ENCODE measurements at places on chromosomes 12 and 14.

- DNase-seq, result peak; percentile 78
Observed at GRCh38 chr14:21068521-21069387, 1.4 kb upstream of the ARHGEF40 start.

- peak; percentile 90 for DNase-seq
Observed at GRCh38 chr14:55411426-55412389, at the start of gene ATG14. TSS of gene ATG14 (minus strand) at chr14:55411830. CDS start at chr14:55411822, 8 bp downstream.

DNA sequence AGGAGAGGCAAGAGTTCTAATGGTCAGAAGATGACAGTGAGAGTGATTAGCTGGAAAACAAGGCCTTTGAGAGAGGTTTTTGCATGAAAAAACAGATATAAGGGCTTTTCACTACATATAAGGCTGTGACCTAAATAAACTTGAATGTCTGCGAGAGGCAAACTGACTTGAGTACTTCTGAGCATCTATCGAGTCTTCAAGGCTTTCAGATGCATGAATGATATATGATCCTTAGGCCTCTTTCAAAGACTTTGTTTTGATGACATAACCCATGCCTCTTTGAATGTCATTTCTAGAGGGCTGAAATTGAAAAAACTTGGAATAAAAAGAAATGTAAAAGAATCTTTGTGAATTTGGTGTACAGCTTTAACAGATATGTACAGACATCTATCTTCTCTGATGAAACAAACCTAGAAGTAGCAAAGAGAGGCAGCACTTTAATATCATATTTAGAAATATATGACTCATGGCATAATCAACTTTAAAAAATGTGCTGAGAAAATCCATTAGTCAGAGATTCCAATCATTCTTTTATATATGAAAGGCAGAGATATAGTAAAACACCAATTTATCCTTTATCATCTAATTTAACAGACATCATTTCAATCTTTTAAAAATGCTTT lies 72.6 kb downstream of the PPM1H start:
- DNase-seq, result no peak

DNA sequence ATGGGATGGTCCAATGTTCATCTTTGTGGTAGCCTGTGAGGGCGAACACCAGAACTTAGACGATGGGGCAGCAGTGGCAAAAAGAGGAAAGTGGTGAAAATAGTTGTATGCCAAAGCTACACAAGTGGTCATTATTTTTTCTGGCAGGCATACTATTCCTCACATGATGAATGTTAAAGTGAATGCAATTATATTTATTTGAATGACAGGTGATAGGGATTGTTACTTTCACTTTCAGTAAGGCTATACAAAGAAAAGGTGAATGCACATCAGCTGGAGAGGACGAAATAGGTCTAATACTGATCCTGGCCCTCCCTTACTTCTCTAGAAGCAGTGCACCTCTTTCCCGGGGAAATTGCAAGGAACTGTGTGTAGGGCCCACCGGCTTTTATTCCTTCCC lies 470.1 kb downstream of the TMTC2 start:
- DNase-seq, result no peak

GRCh38 chr12:19576506-19577280 lies 137.4 kb downstream of the AEBP2 start:
- no peak for DNase-seq

DNA sequence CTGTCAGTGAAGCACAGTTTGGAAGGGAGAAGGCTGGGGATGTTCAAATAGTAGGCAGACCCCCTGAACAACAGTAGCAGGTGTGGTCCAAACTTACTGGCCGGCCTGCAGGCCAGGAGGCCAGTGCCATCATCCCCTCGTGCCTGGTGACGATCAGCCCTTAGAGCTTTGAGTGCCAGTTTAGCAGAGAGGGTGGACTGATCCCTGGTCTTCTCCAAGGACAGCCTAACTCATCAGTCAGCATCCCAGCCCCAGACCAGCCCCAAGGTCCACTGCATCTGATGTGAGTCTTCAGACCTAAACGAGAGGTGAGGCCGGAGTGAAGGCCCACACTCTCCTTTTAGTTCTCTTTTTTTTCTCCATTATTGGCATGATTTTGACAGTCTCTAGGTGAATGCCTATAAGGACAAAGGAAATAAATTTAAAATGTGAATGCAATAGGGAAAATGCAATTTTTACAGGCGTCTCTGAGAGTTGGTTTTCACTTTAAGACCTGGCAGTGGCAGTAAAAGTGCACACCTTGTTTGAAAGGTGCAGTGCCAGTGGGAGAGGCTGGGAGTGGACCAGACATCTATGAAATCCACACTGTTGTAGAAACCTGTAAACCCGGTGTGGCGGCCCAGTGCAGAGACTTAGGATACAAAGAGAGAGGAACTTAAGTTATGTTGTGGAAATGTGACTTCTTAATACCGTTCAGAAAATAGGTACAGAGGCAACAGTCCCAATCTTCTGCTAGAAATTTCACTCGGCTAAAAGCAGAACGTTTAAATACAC lies 311.2 kb downstream of the CACNA1C start:
- no peak for DNase-seq

DNA sequence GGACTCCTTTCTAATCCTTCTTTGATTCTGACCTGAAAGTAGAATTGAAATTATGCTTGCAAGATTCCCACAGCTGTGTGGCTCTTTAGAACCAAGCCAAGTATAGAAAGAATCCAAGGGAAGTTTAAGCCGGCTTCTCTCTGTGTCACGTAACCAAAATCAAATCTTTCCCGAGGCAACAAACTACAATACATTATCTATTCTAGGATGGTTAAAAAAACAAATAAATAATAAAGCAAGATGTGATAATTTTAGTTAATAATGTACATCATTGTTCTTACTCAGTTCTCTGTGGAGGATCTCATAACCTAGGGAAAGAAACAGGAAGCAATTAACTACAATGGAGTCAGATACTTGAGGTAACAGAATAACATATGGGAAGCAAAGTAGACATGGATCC lies 78.1 kb upstream of the ST8SIA1 start:
- no peak for DNase-seq

DNA sequence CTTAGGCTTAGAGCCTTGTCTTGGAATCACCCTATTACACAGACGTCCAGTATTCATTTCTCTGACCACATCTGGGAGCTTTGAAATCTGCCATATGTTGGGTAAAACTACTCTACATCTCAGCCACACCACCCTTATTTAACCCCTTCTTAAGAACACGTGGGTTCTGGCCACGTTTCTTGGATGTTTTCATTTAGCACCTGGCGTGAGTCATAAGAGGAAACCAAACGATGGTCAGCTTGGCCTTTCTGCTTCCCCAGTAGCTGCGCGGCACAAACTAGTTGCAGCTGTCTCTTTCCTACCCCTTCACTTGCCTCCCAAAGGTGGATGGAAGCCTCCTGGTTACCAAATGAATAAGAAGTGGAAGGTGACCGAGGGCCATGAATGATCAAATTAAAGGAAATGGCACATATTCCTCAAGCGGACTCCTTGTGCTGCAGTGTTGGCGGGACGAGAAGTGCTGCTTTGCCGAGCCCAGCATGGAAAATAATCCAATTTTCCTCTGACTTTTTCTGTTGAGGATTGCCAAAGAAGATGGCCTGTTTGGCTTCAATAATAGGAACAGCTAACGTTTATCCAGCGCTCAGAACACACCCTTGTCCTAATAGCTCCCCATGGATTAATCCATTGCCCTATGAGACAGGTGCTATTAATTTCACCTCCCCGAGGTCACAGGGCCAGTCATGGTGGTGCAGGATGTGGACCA lies 154.1 kb downstream of the ZNF664 start:
- DNase-seq, result no peak

- DNase-seq, result peak; percentile 1
Observed at GRCh38 chr14:103483600-103483999, 39.0 kb downstream of the CKB start.

GRCh38 chr14:63478437-63478852 lies 64.7 kb downstream of the PPP2R5E start:
- DNase-seq, result no peak

DNA sequence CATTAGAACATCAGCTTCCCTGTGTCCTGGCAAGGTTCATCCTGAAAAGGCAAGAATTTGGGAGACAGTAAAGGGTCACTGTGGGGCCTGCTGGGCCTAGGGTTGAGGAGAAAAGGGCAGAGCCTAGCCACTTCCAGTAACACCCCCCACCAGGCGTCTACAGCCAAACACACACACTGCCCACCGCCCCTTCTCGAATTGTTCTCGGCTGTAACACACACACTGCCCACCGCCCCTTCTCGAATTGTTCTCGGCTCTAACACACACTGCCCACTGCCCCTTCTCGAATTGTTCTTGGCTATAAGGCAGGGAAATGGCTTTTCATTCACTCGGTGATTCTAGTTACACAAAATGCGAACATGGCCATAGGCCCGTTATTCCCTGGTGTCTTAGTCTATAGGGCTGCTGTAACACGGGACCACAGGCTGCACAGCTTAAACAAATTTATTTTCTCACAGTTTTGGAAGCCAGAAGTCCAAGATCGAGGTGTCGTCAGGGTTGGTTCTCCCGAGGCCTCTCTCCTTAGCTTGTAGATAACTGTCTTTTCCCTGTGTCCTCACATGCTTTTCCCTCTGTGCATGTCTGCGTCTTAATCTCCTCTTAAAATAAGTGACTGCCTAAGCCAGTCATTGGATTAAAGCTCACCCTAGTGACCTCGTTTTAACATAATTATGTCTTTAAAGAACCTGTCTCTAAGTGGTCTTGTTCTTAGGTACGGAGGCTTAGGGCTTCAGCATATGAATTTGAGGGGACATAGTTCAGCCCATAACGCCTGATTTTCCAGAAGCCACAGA lies 171.0 kb downstream of the ADGRD1 start:
- DNase-seq, result no peak

DNA sequence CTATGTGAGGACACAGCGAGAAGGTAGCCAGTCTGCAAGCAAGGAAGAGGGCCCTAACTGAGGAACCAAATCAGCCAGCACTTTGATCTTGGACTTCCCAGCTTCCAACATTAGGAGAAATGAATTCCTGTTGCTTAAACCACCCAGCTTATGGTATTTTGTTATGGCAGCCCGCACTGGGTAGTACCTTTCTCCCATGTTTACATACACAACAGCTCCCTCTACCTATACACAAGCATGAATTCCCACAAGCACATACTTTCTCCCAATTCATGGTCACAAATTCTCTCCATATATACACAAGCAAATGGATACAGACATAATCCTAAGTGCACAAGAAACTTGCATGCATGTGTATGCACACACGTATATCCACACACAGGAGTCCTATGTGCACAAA lies 7.4 kb downstream of the ITGB7 start:
- no peak for DNase-seq

DNA sequence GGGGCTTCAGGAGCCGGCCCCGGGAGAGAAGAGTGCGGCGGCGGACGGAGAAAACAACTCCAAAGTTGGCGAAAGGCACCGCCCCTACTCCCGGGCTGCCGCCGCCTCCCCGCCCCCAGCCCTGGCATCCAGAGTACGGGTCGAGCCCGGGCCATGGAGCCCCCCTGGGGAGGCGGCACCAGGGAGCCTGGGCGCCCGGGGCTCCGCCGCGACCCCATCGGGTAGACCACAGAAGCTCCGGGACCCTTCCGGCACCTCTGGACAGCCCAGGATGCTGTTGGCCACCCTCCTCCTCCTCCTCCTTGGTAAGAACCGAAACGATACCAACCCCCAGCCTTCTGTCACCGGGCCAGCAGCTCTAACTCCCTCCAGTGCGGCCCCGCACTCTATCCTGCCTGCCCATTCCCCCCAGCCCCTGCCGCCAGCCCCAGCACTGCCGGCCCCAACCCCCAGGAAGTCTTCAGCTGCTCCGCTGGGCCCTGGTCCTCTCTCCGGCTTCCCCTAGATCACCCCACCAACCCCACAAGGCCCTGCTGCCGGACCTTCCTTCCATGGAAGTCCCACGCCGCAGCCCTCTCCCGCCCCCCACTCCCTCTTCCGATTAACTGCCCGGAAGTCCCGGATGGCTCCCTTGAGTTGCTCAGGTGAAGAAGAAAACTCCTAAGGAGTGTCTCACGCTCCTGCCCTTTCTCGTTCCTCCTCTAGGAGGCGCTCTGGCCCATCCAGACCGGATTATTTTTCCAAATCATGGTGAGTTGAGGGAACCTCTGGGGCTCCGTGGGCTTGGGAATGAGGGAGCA lies 693 bp downstream of the LRP10 start:
- peak; percentile 69 for DNase-seq

GRCh38 chr14:59427653-59428580 lies 37.3 kb downstream of the GPR135 start:
- no peak for DNase-seq

DNA sequence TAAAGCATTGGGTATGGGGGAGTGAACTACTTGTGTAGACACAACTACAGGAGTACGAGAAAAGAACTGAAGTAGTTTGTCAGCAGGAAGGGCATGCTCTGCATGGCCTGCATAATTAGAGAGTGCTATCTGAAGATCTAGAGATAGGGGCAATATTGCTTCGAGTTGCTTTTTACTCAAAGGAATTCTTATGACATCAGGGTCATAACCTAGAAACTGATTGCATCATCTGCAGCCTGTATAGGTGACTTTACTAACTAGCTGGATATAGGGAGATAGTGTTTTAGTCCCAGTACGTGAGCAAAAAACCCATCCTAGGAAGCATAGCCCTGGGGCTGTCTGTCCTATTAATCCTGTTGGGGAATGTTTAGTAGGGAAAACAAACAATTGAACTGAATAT lies 39.8 kb downstream of the TMTC3 start:
- DNase-seq, result no peak

DNA sequence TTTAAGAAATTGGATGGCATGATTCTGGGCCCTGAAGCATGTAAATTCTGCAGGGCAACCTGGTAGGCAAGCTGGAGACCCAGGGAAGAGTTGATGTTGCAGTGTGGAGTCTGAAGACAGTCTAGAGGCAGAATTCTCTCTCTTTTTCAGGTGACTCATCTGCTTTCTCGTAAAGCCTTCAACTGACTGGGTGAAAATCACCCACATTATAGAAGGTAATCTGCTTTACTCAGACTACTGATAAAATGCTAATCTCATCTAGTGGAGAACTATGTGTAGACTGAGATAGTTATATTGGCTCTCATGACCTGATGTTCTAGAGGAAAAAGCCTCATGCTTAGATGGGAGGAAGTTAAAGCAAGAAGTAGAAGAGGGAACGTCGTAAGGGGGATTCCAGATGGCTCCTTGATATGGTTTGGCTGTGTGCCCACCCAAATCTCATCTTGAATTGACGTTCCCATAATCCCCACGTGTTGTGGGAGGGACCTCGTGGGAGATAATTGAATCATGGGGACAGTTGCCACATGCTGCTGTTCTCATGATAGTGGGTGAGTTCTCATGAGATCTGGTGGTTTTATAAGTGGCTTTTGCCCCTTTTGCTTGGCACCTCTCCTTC lies 723.8 kb downstream of the BCL11B start:
- no peak for DNase-seq

DNA sequence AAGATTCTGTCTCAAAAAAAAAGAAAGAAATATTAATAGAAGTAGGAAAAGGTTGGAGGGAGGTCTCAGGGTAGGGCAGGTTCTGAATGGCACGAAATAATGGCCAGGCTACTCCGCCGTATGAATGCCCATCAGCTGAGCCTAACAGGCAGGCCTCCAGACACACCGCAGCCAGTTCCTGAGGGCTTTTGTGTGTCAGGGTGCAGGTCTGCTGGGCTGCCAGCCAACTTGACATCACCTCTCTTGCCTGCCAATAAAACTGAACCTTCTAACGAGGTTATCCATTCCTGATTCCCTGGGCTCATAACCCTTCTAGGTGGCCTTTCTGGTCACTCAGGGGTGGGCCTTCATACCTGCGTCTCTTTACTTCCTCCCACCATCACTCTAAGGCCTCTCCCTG lies 3.0 kb downstream of the IFI27 start:
- peak; percentile 20 for DNase-seq

GRCh38 chr12:49609059-49609874 lies 3.8 kb upstream of the FAM186B start:
- no peak for DNase-seq

- no peak for DNase-seq
Observed at GRCh38 chr14:75295061-75295461, 16.4 kb downstream of the FOS start.

- no peak for DNase-seq
Observed at GRCh38 chr14:90495357-90496276, 98.8 kb downstream of the CALM1 start.

All from NCI-H1105 (cell line).